ENCODE measurements at places on chromosomes 1 and 21. TPM values are rescaled to one million over a fixed set of nuclear protein-coding genes. Genes with fewer than 3 reads are reported as not detected.
A peak's percentile ranks its signal among the peaks of the same experiment; 100 is the strongest.

- H3K27me3 ChIP-seq, result no peaks in the 10 kb centered on the region
- peak overlapping the region; percentile 71 for H3K27ac ChIP-seq
- peaks cover 36% of the 10 kb centered on the region for H3K4me1 ChIP-seq
- peak overlapping the region; percentile 90 for H3K4me3 ChIP-seq
- H3K36me3 ChIP-seq, result no peaks in the 10 kb centered on the region
Observed at GRCh38 chr1:55214212-55214933, 791 bp downstream of the USP24 start.

- no peaks in the 10 kb centered on the region for H3K27me3 ChIP-seq
- no peaks in the 10 kb centered on the region for H3K4me1 ChIP-seq
- DNase-seq, result no peak
- no peak overlapping the region for H3K4me3 ChIP-seq
- H3K36me3 ChIP-seq, result no peaks in the 10 kb centered on the region
- H3K27ac ChIP-seq, result no peak overlapping the region
Observed at GRCh38 chr1:187977298-187977697, 1148.5 kb downstream of the PLA2G4A start.

- no peaks in the 10 kb centered on the region for H3K36me3 ChIP-seq
- H3K4me3 ChIP-seq, result no peak overlapping the region
- peaks cover 21% of the 10 kb centered on the region for H3K4me1 ChIP-seq
- H3K27me3 ChIP-seq, result no peaks in the 10 kb centered on the region
- no peak for DNase-seq
- no peak overlapping the region for H3K27ac ChIP-seq
Observed at GRCh38 chr1:228224198-228225164, 16.6 kb downstream of the OBSCN start.

DNA sequence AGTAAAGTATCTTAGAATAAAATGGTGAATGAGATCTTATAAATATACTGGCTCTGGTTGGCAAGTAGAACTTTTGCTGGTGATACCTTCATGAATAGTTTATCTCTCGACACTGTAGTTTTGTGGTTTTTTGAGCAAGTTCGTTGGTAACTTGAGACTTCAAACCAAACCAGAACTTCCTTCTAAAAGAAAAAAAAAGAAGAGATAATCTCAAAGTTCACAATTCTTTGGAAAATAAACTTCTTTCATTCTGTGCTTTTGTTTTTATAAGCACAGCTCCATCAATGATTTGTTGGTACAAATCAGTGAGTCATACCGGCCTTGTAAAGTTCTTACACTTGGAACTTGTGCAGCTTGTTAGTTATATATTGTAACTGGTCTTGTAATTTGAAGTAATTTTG is 2.3 kb downstream of the HIPK1 start:
- H3K27me3 ChIP-seq, result no peaks in the 10 kb centered on the region
- peak overlapping the region; percentile 99 for H3K27ac ChIP-seq
- H3K4me1 ChIP-seq, result peaks cover 24% of the 10 kb centered on the region
- DNase-seq, result peak; percentile 80

- no peak for DNase-seq
- H3K27me3 ChIP-seq, result no peaks in the 10 kb centered on the region
- no peak overlapping the region for H3K4me3 ChIP-seq
- no peaks in the 10 kb centered on the region for H3K4me1 ChIP-seq
Observed at GRCh38 chr1:26296340-26297056, 9.9 kb downstream of the UBXN11 start.

DNA sequence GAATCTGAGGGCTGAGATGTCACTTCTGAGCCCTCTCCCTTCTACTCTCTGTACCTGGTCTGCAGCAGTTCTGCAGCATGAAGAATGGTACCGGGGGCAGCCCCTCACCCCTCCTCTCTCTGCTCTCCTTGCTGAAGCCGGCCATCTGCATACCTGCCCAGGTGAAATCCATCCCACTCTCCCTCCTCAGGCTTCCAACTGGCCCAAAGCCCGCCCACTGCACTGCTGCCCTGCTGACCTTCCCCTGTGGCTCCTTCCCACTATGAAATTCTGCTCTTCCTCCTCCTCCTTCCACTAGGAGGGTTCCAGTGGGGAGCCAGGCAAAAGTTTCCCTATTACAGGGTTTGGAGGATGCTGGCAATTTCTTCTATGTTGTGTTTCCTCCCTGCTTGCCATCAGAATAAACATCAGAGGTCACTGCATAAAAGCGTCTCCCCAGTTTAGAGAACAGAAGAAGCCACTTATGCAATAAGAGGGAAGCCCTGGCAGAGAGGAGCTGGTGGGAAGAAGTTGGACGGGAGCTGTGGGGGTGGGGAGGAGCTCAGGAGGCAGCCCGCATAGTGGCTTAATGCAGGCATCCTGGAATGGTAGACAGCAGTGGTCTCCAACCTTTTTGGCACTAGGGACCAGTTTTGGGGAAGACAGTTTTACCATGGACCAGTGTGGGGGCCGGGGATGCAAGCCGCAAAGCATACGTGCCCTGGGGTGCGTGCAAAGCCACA is 30.3 kb downstream of the TMCO4 start:
- H3K4me3 ChIP-seq, result no peak overlapping the region
- DNase-seq, result no peak
- no peaks in the 10 kb centered on the region for H3K36me3 ChIP-seq
- no peaks in the 10 kb centered on the region for H3K27me3 ChIP-seq
- H3K4me1 ChIP-seq, result peaks cover 20% of the 10 kb centered on the region

GRCh38 chr1:2638466-2639115 is 5.8 kb upstream of the MMEL1 start:
- no peaks in the 10 kb centered on the region for H3K4me1 ChIP-seq
- no peak overlapping the region for H3K4me3 ChIP-seq
- H3K27ac ChIP-seq, result no peak overlapping the region
- DNase-seq, result no peak
- H3K36me3 ChIP-seq, result no peaks in the 10 kb centered on the region

GOLT1A gene
- total RNA-seq, result not detected
